Myocyte (in vitro differentiated cells): ENCODE measurements at places on chromosomes 7 and 10.

DNA sequence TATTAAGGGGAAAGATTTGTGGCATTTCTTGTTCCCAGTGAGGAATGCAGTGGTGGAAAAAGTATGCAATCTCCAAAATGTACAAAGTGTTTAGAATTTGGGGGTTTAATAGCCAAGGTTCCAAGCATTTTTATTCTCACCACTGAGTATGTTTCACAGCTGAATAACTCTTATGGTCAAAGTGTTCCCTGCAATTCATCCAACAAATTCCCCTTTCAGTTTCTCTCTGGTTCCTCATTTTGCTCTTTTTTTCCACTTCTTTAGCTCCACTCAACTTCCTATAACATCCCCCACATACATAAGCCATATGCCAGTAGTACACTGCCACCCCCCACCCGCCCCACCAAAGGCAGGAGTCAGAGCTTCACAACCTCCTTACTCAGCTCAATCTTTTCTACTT, 4.6 kb downstream of the HECW1 start:
- no peak for DNase-seq

GRCh38 chr10:8392216-8392615, 337.7 kb downstream of the GATA3 start:
- no peak for DNase-seq

DNA sequence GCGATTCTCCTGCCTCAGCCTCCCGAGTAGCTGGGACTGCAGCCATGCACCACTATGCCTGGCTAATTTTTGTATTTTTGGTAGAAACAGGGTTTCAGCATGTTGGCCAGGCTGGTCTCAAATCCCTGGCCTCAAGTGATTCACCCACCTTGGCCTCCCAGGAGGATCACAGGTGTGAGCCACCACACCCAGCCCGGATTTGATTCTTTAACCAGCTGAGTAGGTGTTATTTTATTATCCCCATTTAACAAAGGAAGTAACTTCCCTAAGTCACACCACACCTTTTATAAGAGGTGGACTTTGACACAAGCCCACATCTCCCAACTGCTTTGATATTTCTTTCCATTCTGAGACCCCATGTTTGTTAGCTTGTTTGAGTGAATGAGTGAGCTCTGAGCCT, 25.0 kb downstream of the SLC25A28 start:
- no peak for DNase-seq

GRCh38 chr7:6011541-6011940, 2.5 kb downstream of the AIMP2 start:
- no peak for DNase-seq

GRCh38 chr10:100419911-100420449, 42.8 kb upstream of the WNT8B start:
- DNase-seq, result no peak

DNA sequence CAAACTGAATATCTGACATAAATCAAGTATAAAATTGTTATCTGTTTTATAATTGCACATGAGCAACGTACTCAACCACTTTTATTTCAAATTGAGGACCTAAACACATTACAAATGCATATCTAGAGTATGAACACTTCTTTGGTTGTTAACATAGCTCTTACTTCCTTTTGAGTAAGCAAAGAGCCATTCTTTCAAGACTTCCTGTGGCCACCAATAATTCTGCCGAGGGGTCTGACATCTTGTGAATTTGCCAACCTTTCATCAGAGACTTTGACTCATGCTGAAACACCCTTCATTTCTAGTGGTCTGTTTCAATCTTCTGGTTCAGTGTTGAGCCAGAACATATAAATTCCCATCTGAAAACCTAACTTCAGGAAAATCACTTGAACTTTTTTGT, 59.4 kb downstream of the CDK14 start:
- DNase-seq, result no peak

- no peak for DNase-seq
Observed at GRCh38 chr7:17994079-17994850, 33.4 kb downstream of the PRPS1L1 start.

DNA sequence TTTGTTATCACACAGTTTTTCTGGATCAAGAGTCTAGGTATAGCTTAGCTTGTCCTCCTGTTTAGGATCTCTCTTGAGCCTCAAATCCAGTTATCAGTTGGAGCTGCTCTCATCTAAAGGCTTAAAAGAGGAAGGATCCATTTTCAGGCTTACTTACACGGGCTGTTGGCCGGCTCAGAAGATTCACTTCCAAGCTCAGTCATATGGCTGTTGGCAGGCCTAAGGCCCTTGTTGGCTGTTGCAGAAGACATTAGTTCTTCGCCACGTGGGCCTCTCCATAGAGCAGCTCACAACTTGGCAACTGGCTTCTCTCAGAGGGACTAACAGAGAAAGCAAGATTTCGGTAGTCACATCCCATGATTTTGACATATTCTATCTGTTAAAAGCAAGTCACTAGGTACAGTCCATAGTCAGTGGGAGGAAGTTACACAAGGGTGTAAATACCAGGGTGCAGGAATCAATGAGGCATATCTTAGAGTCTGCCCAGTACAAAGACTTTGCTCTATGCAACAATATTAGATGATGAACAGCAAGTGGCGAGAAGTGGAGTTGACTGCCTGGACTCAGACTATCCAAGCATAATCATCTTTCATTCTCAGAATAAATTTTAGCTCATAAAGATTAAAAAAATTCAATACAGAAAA, 280.1 kb upstream of the MBL2 start:
- DNase-seq, result no peak

DNA sequence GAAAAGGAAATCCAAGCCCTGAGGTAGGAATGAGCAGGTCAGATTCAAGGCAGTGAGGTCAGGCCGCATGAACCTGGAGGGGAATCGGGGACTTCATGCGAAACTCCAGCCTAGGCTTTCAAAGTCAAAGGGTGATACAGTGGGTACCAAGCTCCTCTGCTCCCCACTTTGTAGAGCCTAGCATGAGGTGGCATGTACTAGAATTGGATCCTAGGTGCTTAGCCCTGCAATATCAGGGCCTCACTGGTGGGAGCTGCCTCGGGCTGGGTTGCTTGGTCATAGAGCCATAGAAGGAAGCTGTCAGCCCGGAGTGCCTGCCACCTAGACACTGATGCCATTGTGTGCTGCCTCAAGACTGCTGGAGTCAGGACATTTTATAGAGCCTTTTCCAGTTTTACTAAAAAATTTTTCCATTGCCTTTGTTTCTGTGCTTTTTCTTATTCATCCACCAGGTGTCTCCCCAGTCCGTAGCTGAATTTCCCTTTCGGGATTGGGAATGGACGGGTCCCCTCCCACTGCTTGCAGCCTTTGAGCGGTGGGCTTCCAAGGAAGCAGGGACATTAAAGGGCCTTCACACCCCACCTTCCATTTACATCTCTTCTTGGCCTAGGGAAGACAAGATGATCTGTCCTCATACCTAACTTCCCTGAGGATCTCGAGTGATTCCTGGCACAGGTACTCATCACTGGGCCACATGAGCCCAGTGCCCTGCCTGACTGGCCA, 5.5 kb upstream of the LZTS2 start:
- DNase-seq, result peak; percentile 70

DNA sequence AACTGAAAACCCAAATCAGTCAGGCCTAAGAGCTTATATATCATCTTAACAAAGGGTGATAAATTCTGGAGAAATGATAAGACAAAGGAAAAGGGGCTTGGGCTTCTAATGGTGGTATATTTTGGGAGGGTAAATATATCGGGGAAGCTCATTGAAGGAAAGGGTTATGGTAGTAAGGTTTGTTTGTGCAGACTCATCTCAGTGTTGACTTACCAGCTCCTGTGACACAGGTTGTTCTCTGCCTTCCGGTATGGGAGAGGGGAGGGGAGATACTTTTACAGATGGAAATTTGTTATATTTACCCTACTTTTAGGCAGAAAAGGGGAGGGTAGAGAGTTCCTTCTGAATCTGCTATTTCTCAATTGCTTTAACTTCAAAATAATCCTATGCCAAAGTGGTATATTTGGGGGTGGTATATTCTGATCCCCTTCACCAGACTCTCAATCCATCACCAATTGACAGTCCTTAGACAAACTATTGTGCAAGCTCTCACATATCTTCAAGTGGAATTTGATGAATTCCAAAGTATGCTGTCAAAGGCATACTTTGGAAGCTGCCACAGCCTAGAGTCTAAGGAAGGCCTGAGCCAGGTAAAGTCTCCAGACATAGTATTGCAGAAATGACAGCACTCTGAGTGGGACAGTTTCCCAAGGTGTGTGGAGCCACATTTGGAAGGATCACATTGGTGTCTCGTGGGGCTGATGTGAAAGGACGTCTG, 13.3 kb upstream of the PAPSS2 start:
- no peak for DNase-seq

- DNase-seq, result peak; percentile 74
Observed at GRCh38 chr7:42843205-42843800, 68.6 kb downstream of the C7orf25 start.

- DNase-seq, result no peak
Observed at GRCh38 chr10:75538144-75538543, 106.7 kb downstream of the LRMDA start.

DNA sequence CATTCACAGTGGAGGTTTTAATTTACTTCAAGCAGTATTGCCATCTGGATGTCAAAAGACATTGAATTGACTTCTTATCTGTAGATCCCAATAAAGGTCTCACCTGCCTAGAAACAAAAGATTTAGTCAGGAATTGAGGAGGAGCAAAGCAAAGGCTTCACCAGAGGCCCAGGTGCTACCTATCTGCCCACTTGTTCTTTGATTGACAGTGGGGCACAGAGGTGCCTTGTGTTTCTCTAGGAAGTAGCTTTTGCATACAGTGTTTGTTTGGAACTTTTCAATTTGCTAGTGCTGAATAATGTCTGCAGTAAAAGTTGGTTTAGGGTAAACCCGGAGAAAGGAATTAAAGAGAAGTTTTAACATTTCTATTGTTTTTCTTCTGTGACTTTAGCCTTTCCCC, 40.4 kb downstream of the AUTS2 start:
- no peak for DNase-seq

GRCh38 chr10:667602-668143, 21.8 kb downstream of the DIP2C start:
- DNase-seq, result no peak

DNA sequence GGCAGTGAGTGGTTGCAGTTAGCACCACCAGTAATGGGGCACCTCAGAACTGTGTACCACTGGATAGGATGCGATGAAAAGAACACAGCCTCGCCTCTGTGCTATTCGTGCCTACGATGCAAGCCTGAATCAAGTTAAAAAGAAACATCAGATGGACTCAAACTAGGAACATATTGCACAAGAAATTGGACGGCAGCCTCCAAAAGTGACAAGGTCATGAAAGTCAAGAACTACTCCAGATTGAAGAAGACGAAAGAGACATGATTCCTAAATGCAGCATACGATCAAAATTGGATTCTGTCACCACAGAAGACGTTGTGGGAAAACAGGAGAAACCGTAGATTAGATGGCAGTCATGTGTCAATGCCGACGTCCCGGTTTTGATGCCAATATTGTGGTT, 648.1 kb upstream of the FOXK1 start:
- no peak for DNase-seq

- no peak for DNase-seq
Observed at GRCh38 chr7:70659263-70659662, 472.7 kb upstream of the GALNT17 start.

- DNase-seq, result peak; percentile 68
Observed at GRCh38 chr7:39667341-39667923, 44.1 kb downstream of the RALA start.

- DNase-seq, result no peak
Observed at GRCh38 chr7:128928159-128928813, 9.4 kb upstream of the IRF5 start.

DNA sequence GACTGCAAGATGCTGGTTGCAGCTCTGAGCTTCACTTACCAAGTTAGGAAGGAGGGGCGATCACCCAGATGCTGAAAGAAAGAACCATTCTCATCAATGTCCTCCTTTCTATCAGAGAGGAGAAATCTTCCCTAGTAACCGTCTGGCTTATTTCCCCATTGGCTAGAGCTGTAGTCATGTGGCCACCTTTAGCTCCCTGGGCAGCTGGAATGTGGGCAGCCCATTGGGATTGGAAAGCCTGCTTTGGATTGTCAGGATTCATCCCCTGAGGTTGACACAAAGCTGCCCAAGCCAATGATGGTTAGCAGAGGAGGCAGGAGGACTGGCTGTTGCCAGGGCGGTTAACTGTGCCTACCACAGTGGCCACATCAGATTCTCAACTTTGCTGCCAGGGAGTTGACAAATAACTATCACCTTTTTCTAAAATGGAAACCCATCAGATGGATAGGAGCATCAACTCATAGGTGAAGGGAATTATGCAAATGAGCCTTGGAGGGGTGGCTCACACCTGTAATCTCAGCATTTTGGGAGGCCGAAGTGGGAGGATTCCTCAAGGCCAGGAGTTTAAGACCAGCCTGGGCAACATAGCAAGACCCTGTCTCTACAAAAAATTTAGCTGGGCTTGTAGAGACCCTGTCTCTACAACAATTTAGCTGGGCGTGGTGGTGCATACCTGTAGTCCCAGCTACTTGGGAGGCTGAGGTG, 206.4 kb upstream of the GALNT17 start:
- DNase-seq, result no peak

DNA sequence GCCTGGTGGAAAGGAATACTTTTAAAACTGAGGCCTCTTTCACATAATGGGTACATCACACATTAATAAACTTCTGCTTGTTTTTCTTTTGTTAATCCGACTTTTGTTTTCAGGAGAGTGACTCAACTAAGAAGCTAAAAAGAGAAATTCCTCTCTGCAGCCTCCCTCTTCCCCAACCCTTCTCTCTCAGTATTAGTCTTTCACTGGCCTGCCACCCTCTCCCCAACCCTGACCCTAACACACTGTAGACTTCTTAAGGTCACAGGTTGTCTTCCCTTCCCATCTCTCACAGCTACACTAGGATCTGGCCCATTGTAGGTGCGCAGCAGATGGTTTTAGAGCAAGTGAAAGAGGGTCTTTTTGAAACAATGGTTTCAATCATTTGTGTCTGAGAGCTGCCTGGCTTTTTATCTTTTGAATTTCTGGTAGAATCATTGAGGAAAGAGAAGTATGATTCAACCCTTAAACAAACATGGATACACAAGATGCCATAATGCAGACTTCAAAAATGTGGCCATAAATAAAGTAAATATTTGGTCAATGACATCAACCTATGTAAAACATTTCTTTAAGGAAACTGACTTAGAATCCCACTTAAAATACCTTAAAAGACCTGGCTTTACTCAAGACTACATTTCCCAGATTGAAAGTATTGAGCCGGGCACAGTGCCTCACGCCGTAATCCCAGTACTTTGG, 17.9 kb upstream of the FFAR4 start:
- DNase-seq, result no peak
